NAMALWA (cell line): ENCODE measurements at places on chromosomes 3 and 15.

- DNase-seq: no peak
These were observed 36.7 kb downstream of the SLC9A9 start for GRCh38 chr3:143811602-143812001.

DNA sequence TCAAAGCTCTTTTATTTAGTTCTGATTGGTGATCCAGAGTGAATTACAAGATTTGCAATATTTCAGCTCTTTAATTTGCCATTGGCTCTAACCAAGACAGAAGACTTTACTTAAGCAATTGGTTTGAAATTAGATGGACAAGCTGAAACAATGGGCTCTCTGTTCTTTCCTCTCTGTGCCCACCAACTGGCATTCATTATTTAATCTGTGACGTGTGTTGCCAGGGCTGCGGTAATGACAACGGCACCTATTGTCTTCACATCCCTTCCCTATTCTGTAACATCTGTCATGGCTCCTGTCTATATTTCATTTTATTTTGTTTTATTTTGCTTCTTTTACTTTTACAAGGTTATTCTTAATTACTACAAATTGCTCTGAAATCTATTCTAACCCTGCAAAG is 33.9 kb downstream of the PLD1 start:
- no peak for DNase-seq

- DNase-seq: no peak
These were observed 13.3 kb upstream of the CD200 start for GRCh38 chr3:112319516-112320276.

DNA sequence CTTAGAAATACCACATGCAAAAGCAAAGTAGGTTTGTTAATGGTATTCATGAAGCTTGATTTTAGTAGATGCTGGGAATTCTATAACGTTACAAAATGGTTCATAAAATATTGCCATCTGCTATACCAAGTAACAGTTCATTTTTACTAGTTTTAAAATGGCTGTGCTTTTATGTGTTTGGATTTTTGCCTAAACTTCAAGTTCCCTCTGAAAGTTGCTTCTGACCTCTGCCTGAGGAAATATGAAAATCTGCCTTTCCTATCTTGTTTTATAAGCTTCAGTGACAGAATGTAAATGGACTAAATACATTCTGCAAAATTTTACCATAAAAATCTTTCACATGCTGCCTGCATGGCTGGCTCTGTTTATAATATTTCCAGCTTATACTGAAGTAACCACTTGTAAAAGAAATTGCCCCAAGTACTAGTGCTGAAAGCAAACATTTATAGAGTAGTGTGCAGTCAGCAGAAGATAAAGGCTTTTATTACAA is 560.7 kb upstream of the ROBO2 start:
- no peak for DNase-seq

DNA sequence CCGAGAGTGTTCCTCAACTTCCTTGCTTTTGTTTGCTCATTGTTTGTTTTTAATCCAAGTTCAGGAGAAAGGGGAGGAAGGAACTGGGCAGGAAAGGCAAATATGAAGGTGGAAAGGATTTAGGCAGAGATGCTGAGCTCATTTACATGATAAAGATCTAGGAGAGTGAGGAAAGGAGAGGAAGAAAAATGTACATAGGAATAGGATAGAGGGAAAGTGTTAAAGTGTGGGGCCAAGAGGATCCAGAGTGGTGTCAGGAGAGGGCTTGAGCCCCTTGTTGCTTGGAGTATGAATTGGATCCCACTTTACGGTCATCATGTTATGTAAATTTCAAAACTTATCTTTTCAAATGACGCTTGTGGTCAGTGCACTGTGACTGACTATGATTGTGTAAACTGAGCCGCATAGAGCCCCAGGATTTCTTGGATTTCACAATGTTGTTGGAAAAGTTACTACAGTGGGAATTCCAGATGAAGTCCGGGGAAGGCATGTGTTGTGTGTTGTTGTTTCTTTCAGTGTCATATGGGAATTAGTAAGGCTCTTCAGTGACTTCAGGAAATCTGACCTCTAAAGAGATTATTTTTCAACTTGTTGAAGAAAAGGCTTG is 15.0 kb upstream of the PLD1 start:
- DNase-seq: no peak

- DNase-seq: no peak
These were observed 24.6 kb downstream of the COMMD2 start for GRCh38 chr3:149727656-149728055.

GRCh38 chr3:13085081-13085845 is 12.0 kb upstream of the IQSEC1 start:
- DNase-seq: peak; percentile 43

GRCh38 chr15:46322753-46323152 is 687.9 kb downstream of the SQOR start:
- DNase-seq: no peak

GRCh38 chr3:101689286-101689685 is 2.8 kb upstream of the RPL24 start:
- DNase-seq: no peak

GRCh38 chr15:42836251-42836650 is 84.3 kb downstream of the TTBK2 start:
- no peak for DNase-seq

GRCh38 chr15:56866803-56867202 is 51.6 kb upstream of the TCF12 start:
- DNase-seq: no peak

DNA sequence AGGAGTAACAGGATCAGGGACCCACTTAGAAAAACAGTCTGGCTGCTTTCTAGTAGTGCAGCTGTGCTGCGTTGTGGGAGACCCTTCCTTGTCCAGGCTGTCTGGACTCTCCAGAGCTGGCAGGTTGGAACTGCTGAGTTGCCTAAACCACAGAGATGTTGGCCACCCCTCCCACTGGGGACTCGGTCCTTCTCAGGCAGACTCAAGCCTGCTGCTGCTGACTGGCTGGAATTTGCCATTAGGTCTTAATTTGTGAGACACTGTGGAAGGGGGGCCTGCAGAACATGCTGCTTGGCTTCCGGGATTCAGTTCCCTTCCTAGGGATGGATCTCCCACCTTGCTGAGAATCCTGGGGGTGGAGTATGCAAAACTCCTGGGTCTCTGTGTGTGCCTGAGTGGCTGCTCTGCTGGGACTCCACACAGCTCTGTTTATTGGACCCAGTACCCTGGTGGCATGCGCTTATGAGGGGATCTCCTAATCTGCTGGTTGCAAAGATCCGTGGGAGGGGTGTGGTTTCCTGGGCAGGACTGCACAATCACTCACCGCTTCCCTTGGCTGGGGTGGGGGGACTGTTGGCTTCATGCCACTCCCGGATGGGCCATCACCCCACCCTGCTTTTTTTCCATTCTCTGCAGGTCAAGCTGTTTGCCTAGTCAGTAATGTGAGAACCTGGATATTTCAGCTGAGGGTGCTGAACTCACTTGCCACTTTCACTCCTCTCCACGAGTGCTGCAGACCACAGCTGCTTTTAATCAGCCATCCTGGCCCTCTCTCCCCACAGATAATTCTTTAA is 150.5 kb downstream of the CFAP20DC start:
- DNase-seq: peak; percentile 6

- no peak for DNase-seq
These were observed 229.1 kb upstream of the CBLB start for GRCh38 chr3:106097817-106098435.

DNA sequence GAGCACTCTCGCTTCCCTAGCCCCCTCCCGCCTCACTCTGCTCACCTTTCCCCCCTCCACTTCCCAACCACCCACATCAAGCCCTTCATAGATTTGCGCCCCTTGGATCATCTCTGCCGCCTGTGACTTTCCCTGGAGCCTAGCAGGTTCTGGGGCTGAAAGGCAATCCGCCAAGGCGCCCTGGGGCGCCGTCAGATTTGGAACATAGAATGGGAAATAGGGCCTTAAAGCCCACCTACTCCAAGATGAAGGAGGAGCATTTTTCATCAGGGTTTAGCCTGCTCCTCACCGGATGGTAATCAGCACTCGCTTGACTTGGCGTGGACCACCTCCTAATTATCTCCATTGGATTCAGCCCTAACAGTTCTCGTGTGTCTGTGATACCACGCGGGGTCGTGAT is 1.3 kb downstream of the CPNE4 start:
- DNase-seq: no peak

GRCh38 chr3:40938591-40938990 is 260.7 kb upstream of the CTNNB1 start:
- DNase-seq: no peak

DNA sequence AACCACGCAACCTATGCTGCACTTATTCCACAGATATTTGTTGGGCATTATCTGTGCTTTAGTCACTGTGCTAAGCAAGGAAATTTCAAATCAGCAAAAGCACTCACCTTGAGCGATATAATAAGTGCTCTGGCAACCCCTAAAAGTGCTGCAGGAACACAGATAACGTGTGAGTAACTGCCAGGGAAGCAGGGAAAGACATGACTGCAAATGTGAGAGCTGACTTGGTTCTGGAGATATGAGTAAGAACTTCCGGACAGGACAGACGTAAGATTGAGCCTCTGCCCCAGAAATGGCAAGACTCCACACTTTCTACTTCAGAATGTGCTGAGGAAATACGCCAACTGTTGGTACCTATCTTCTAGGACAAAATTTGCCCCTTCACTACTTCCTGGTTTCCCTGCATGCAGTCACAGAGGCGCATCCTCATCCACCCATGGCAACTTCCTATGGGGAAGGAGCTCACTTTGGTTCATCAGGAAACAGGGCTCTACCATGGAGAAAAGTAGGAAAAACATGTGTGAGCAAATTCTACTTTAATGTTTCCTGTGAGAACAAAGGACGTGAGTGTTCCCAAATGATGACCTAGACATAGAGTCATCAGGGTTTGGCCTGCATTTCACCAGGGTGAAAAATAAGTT is 41.7 kb downstream of the AQP9 start:
- no peak for DNase-seq

- DNase-seq: peak; percentile 74
These were observed 242.8 kb upstream of the UBE2E2 start for GRCh38 chr3:22960105-22960984.

DNA sequence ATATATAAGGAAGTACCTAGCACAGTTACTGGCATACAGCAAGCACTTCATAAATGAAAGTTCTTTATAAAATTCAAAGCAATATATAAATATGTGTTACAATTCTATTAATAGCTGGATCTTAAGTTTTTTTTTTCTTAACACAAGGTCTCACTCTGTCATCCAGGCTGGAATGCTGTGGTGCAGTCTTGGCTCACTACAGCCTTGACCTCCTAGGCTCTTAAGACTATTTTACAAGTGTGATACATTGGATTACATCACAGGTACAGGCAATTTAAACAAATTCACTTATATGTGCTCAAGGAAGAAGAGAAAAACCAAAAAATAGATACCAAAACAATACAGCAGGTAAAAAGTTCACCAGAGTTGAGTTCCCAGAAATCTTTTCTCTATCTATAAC is 60.6 kb downstream of the ZNF280D start:
- no peak for DNase-seq

DNA sequence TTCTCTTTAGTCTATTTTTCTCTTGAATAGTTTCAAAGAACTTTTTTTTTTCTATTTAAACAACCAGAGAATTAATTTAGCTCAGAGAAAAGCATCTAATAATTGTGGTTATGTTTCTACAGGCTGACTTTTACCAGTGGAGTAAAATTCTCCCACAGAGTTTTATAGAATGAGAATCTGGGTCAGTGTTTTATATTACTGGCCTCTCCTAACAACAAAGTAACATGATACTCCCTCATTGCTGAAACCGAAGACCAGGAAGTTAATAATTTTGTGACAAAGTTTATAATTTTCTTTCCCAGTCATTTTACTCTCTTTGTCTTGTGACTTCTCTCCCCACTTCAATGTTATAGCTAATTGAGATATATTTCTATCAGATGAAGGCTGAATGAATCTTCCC is 946.9 kb downstream of the EPHA3 start:
- no peak for DNase-seq

GRCh38 chr3:4340411-4341335 is 37.5 kb downstream of the SETMAR start:
- DNase-seq: no peak

- DNase-seq: no peak
These were observed 752.1 kb upstream of the ALCAM start for GRCh38 chr3:104614564-104614963.

GRCh38 chr15:45251888-45252287 is at the start of gene SLC28A2:
TSS of gene SLC28A2 (plus strand) at chr15:45252234. CDS start at chr15:45253216, 982 bp downstream.
- DNase-seq: no peak

- peak; percentile 81 for DNase-seq
These were observed 3.2 kb downstream of the ZDHHC19 start for GRCh38 chr3:196207833-196208607.

- DNase-seq: no peak
These were observed 2.0 kb upstream of the TPM1 start for GRCh38 chr15:63040509-63040908.

DNA sequence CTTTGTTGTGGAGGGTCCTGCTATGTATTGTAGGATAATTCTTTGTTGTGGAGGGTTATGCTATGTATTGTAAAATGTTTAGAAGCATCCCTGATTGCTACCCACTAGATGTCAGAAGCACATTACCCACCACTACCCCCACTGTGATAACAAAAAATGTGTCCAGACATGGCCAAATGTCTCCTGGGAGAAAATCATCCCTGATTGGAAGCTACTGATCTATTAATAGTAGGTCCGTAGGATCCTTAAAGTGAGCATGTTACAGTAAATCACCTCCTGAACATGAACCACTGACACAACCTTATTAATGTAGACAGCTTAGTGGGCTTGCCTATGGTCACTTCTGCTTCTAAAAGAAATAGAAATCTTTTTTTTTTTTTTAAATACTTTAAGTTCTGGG is 884.6 kb downstream of the AGBL1 start:
- no peak for DNase-seq

GRCh38 chr15:99371180-99372103 is 120.2 kb downstream of the LRRC28 start:
- DNase-seq: peak; percentile 50

DNA sequence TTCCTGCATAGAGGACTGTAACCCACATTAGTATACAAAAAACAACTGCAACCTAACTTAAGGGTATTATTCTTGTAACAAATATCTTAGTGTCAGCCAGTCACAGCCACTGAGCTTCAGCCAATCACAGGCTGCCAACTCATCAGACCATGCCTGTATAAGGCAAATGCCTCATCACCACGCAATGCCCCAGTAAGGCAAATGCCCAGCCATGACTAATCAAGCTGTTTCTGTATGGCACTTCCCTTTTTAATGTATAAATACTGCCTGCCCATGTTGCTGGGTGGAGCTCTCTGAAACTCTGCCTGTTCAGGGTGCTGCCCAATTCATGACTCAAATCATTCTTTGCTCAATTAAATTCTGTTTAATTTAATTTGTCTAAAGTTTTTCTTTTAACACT is 18.4 kb upstream of the GABRA5 start:
- DNase-seq: peak; percentile 65

GRCh38 chr3:184788751-184789150 is 23.2 kb upstream of the VPS8 start:
- no peak for DNase-seq

DNA sequence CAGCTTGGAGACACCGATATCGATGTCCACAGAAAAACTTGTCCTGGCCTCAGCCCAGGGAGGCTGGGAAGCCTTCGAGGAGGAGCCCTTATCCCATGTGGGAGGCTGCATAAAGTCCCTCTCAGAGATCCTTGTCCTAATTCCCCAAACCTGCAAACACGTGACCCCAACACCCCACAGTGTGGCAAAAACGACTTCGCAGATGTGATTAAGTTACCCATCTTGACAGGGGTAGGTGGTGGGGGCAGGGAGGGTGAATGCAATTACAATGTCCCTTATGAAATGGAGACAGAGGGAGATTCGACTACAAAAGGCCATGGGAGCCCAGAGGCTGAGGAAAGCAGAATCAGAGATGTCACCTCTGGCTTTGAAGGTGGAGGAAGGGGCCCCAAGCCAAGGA is 2.3 kb upstream of the TLR9 start:
- no peak for DNase-seq

- no peak for DNase-seq
These were observed 5.0 kb downstream of the NUDT16 start for GRCh38 chr3:131386429-131387165.
